Stimulated activated CD8-positive, alpha-beta memory T cell treated with anti-CD3 and anti-CD28 coated beads, Interleukin-12 subunit alpha, Interleukin-12 subunit beta, amount 100 ng/mL, for 1 hour (primary cell): ENCODE measurements at places on chromosomes 5 and 9.

GRCh38 chr9:35863583-35863982, 6.6 kb downstream of the OR13J1 start:
- no peak for DNase-seq

- DNase-seq: no peak
Measured at GRCh38 chr5:181121675-181122561, 9.1 kb downstream of the OR2V1 start.

DNA sequence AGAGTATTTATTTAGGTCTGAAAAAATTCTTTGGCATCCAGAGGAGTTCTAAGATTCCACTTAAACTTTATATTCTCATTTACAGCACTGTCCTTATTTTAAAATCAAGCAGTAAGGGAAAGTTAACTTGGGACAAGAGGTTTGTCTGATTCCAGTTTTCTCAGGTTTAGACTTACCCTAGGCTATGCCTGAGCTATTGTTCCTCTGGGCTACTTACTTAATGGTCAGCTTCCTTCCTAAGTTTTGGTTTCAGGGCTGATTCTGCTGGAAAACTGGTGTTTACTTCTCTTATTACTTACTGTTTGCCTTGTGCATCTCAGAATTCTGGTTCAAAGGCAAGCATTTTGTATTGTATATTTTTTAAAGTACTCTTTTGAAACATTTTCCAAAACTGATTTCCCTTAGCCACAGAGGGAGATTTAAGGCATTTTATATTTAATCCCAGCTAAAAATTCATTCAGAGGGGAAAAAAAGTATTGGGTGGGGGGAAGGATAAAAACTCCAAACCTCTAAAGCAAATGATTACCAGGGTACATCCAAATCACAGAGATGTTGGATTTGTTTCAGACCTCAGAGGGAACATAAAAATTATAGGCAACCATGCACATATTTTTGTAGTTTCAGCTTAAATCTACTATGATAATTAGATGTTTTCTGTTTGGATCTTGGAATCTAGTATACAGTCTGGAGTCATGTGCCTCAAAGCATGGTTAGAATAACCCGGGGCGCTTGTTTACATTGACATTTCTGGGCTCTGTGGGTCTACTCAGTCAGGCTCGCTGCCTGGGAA, 290.0 kb downstream of the ARHGAP26 start:
- no peak for DNase-seq

- DNase-seq: no peak
Measured at GRCh38 chr5:125950012-125950615, 473.1 kb upstream of the GRAMD2B start.

- DNase-seq: no peak
Measured at GRCh38 chr9:78053627-78054026, 22.0 kb upstream of the GNAQ start.

GRCh38 chr5:113025596-113025995, 49.0 kb downstream of the DCP2 start:
- DNase-seq: no peak

DNA sequence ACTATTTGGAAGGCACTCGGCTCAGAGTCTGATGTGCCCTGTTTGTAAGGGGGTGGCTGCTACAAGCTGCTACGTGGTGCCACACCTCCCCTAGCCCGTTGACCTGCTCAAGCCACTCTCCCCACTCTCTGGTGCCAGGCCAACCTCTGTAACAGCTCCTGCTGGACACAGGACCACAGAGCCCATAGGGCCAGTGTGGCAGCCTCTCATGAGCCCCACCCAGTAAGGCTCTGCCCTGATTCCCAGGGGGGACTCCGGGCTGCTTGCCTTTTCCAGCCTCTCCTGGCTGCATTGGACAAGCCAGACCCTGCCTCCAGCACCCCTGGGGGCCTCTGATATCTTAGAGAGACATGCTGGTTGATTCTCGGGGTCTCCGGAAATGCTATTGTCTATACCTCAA, 53.3 kb upstream of the ANGPTL2 start:
- DNase-seq: no peak

GRCh38 chr5:93601802-93602155, 18.8 kb downstream of the NR2F1 start:
- no peak for DNase-seq

DNA sequence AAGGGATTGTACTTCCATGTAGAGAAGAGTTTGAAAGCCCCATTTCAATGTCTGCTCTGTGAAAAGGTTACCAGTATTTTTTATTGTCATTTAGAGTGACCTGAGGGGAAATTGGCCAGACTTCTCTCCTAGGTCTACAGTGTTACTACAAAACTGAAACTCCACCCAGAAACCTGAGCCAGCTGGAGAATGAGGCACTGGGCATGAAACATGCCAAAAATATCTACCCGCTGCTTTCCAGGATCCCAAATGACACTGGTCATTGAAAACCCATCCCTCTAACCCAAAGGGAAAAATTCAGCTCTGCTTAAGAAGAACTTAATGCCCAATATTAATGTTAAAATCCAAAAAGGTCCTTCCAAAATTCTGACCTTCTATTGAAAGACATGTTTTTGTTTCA, 99.2 kb upstream of the TRIM32 start:
- no peak for DNase-seq

GRCh38 chr5:118451697-118452247, 536.6 kb downstream of the DTWD2 start:
- no peak for DNase-seq

- no peak for DNase-seq
Measured at GRCh38 chr5:137606401-137606800, 107.3 kb upstream of the SPOCK1 start.

DNA sequence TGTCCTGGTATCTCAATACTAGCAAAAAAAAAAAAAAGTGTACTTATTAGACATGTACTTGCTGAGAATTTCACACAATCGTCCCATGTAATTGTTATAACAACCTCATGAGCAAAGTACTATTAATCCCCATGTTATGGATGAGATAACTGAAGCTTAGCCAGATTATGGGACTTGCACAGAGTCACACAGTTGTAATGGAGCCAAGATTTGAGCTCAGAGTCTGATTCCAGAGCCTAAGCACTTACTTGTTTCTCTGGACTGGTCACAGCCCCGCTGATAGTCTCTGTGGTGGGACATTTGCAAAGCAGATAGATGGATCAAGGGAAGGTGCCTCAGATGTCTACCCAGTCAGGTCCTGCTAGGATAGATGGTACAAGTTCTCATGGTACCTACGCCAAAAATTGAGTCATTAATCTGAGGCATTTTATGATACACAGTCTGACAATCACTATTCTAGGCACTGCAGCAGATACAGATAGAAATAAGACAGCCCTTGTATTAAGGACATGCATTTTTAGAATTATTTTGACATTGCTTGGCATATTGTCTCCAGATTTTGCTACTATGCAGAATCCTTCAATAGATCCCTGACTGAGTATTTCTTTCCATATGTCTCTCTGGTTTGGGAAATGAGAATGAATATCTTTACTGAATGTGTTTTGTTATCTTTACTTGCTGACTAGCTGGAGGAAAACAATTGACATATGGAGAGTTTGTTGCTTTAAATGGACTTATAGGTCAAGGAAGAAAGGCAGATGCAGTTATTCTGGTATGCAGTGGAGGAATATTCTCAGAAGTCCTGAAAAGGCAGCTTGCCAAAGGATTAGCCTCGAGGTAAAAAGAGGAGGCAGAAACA, 149.5 kb downstream of the ADAMTSL1 start:
- no peak for DNase-seq

DNA sequence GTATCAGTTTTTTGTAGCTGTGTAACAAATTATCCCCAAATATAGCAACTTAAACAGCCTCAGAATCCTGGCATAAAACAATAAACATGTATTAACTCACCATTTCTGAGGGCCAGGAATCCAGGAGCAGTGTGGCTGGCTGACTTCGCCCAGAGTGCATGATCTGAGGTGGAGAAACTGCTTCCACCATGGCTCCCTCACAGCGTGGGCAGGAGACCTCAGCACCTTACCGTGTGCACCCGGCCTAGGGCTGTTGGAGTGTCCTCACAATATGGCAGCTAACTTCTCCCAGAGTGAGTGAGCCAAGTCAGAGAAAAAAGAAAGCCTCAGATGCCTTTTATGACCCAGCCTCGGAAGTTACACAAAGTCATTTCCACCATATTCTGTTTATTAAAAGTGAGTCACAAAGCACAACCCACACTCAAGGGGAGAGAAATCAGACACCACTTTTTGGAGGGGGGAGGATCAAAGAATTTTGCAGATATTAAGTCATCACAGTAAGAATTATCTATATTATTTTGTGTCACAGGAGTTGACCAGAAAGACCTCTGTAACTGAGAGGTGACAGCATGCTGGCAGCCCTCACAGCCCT, 59.6 kb downstream of the TSTD2 start:
- no peak for DNase-seq

GRCh38 chr9:108443741-108444140, 412.0 kb downstream of the ACTL7B start:
- no peak for DNase-seq

GRCh38 chr5:159971038-159971437, 37.9 kb upstream of the TTC1 start:
- DNase-seq: no peak

DNA sequence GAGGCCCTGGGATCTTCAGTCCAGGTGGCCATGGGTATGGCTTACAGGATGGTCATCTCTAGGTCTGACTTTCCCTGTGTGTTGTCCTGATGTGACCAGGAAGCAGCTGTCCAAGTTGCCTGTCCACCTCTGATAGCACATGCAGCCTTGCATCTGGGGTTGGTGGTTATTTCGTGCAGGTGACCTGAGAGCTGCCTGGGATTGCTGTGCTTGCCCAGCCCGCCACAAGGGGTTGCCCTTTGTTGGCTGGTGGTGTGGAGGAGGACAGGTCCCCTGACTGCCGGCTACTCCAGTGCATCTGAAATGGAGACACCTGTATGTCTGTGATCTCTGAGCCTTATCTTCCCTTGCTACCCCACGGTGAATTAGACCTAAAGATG, 212.6 kb downstream of the ARHGAP26 start:
- DNase-seq: no peak

DNA sequence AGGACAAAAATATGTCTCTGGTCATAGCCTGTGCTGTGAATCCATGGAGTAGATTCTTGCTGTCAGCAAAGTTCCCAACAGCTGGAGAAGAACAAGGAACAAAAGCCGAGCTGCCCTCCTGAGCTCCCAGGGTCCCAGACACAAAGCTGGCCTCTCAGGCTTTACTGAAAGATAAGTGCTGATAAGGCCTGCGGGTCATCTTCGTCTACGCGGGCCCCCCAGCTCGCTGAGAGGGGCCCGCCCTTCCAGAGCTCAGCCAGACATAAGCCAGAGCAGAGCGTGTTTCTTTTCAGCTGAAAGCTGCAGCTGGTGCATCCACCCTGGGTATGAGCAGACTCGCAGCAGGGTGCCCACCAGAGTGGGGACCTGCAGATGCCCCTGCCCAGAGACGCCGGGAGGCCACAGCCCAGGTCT, 84.7 kb downstream of the HSD17B3 start:
- no peak for DNase-seq

GRCh38 chr5:1967736-1968135, 85.0 kb upstream of the IRX4 start:
- DNase-seq: no peak

- no peak for DNase-seq
Measured at GRCh38 chr5:14593326-14594021, 11.9 kb downstream of the OTULINL start.

GRCh38 chr5:157342822-157343402, 77.0 kb downstream of the CYFIP2 start:
- DNase-seq: no peak

DNA sequence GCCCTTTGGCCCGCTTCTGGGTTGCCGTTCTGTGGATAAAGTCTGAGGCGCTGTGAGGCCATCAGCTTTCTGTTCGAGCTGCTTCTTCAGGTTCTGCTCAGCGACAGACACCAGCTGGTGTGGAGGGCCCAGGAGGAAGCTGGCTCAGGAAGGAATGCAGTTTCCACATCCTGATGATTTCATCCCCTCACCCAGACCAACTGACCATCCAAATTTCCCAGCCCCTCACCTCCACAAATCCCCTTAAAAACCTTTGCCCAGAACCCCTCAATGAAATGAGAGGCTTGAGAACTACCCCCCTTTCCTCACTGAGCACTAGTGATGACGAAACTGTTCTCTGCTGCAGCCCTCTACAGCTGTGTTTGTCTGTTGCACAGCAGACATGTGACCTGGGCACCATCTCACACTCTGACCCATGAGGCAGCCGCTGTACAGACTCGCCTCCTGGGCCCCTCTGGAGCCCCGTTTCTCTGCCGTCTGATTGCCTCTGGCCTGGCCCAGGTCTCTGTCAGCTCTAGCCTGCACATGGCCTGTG, 45.4 kb downstream of the SPATA31C2 start:
- DNase-seq: no peak

GRCh38 chr9:92095236-92095635, 20.0 kb downstream of the SPTLC1 start:
- DNase-seq: no peak

GRCh38 chr5:163565931-163566608, 60.7 kb downstream of the MAT2B start:
- no peak for DNase-seq

DNA sequence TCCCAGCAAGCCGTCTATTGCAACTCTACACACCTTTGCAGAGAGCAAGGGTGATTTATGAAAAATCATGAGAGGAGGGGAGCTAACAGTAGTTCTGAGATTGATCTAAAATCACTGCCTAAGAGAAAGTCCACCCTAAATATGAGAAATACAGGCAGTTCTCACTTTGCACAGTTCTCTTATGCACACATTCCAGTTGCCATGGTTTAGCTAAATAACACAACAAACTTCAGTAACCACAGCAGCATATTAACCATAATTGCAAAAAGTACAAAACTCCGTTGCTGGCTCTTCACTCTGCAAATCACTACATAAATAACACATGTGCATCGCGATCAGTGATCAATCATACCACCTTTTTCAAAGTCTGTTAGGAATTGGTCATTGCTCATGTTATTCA, 31.1 kb downstream of the PGGT1B start:
- DNase-seq: no peak

DNA sequence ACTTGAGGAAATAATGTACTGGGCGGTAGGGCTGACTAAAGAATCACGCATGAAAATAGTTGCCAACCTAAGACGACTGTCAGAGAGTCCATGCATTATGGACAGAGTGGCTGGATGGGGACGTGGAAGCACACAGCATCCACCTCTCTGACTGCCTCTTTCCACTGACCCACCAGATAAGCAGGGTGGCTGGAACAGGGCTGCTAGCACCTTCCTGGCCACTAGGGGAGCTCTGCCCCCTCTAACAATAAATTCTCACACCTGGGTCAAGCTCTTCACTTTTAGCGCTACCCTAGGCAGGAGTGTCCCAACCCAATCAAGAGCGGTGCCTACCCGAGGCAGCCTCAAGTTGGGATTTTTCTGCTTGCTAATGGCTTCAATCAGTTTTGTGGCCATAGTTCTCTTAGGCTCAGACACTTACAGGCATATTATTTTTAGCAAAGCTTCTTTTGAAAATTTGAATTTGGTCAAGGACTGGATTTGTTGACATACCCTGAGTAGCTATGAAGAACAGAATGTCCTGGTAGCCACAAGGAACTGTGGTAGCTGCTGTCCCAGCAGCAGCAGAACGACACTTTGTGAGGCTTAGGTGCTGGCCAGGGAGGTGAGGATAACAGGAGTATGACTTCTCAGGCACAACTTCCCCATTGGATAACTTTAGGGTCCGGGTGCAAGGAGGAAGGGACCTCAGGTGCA, 6.9 kb upstream of the TPM2 start:
- DNase-seq: peak; percentile 45

GRCh38 chr9:129270205-129270604, 92.1 kb upstream of the IER5L start:
- DNase-seq: no peak
